ENCODE measurements at places on chromosomes 16 and 17.

GRCh38 chr16:9846362-9847099 is 335.7 kb downstream of the GRIN2A start:
- DNase-seq = no peak

DNA sequence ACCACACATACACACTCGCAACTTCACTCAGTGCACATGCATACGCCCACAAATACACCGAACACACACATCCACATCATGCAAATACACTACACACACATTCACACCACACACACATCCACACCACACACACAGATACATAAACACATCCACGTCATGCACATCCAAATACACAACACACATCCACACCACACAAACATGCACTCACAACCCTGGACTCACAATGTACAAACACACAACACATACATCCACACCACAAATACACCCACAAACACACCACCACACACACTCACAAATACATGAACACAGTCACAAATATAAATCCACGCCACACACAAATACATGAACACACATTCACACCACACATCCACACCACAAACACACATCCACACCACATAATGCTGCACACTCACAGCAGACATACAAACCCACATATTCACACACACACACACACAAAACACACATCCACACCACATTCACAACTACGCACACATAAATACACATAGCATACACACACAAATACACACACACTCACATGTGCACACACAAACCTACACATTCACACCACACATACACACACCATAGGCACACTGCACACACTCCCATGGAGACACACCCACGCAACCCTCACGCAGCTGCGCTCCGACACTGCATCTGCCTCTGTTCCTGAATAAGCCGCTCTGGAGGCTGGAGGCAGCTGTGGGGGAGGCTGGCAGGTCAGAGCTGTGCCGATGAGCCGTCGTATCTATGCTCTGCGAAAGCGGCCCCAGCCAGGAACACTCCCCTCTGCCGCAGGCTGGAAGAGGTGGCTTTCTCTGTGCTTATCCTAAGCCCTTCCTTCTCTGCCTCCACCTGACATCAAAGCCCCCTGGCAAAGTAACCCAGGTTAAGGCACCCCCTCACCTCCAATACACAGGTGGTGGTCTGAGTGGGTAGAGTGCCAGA is 141.8 kb downstream of the GRIN2A start:
- no peak for DNase-seq

DNA sequence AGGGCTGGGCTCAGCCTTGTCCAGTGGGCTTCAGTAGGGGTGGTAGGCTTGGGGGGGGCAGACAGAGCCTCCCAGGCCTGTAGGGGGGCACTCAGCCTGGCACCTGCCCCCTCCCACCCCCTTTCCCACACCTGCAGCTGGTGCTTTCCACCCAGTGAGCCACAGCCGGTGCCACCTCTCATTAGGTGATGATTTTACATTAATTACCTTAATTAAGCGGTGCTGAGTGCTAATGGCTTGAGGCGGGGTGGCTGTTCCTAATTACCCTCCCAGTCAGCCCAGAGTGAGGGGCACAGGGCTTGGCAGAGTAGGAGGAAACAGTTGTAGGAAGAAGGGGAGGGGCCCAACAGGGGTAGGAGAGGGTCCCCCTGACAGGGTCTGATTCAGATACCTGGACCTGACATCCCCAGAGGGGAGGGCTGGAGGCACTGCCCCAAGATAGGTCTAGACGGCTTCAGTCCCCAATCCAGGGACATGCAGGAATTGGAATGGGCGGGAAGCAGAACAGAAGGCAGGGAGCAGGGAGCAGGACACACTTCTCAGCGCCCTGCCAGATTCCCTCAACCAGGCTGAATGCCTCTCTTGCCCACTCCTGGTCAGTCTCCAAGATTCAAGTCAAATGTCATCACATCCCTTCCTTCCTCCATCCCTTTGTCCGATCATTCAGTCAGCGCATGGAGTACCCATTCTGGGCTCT is 26.5 kb upstream of the PHF12 start:
- no peak for DNase-seq

DNA sequence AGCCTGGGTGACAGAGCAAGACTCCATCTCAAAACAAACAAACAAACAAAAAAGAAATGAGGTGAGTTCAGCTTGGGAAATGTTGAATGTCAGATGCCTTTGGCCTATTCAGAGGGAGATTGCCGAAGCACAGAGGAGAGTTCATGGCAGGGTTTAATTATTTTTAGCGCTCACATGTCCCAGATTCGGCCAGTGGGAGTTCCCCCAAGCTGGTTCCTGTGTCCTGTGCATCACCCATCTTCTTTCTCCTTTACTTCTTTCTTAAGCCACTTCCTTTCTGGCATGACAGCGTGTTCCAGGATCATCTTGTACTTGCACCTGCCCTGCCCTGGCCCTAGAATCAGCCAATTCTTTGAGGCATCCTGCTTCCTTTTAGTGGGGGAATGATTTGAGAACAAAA is 9.2 kb downstream of the MPV17L start:
- no peak for DNase-seq

DNA sequence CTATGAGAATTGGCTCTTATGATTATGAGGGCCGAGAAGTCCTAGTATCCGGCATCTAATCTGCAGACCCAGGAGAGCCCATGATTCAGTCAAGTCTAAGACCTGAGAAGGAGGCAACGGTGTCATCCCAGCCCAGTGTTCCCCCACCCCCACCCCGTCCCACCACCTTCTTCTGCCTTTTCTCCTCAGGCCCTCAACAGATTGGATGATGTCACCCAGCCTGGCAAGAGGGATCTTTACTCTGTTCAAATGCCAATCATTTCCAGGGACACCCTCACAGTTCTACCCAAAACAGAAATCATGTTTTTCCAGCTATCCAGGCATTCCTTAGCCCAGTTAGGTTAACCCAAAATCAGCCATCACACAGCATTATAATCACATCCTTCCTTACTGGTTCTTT is 10.0 kb upstream of the GAA start:
- DNase-seq = no peak

GRCh38 chr16:68179855-68180254 is 56.1 kb downstream of the ESRP2 start:
- no peak for DNase-seq

- DNase-seq = no peak
Measured at GRCh38 chr16:53672461-53672860, 31.2 kb downstream of the RPGRIP1L start.

GRCh38 chr17:8162997-8163977 is 539 bp upstream of the VAMP2 start:
- DNase-seq = no peak

DNA sequence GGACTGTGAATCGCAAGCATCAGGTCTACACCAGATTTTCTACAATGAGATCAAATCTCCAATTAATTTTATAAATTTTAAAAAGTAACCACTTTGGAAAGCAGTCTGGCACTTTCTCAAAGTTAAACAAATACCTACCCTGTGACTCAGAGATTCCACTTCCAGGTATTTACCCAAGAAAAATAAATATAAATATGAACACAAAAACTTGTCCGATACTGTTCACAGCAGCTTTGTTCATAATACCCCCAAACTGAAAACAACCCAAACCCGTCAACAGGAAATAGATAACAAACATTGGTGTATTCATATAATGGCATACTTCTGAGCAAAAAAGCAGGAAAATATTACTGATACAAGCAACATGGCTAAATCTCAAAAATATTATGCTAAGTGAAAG is 12.1 kb downstream of the ZDHHC7 start:
- DNase-seq = no peak

DNA sequence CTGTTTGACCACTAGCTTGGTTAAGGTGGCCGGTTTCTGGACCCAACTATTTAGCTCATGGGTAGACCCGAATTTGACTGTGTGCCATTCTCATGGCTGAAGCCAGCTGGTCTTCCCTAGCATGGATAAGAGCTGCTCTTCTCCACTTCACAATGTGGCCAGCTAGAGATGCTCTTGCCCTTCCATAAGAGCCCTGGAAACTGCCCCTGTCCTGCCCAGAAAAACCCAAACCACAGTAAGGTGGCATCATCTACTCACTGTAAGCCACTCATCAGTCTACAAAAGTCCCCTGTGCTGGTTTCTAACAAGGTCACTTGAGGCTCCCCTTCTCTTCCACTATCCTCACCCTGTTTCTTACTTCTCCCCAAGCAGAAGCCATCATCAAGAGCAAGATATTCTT is 165.1 kb downstream of the HS3ST2 start:
- DNase-seq = no peak

- no peak for DNase-seq
Measured at GRCh38 chr17:7849751-7850504, 4.9 kb upstream of the TMEM88 start.

DNA sequence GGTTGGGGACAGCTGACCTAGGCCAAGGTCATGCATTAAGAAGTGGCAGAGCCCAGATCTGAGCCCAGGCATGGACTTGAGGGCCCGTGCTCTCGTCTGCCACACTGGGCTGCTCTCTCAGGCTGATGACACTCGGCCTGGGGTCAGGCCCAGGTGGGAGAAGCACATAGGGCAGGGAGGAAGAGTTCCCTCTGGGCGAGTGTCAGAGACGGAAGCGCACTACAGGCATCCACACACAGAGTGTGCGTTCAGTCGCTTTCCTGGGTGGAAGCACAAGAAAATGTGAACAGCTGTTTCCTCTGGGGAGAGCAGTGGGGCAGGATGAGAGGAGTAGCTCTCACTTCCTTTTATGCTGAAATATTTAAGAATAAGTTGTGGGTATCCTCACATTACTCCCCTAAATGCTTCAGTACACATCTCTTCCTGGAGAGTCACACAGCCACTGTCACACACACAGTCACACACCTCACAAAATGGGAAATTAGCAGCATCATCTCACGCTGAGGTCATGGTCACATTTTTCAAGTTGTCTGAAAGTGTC is 59.7 kb downstream of the B9D1 start:
- no peak for DNase-seq

GRCh38 chr17:81164371-81165245 is 699 bp upstream of the PVALEF start:
- DNase-seq = no peak

GRCh38 chr16:85495823-85496538 is 117.1 kb upstream of the GSE1 start:
- DNase-seq = no peak

GRCh38 chr16:74623214-74623838 is 16.4 kb upstream of the GLG1 start:
- DNase-seq = no peak

GRCh38 chr16:1820096-1820945 is 6.3 kb downstream of the HAGH start:
- no peak for DNase-seq

DNA sequence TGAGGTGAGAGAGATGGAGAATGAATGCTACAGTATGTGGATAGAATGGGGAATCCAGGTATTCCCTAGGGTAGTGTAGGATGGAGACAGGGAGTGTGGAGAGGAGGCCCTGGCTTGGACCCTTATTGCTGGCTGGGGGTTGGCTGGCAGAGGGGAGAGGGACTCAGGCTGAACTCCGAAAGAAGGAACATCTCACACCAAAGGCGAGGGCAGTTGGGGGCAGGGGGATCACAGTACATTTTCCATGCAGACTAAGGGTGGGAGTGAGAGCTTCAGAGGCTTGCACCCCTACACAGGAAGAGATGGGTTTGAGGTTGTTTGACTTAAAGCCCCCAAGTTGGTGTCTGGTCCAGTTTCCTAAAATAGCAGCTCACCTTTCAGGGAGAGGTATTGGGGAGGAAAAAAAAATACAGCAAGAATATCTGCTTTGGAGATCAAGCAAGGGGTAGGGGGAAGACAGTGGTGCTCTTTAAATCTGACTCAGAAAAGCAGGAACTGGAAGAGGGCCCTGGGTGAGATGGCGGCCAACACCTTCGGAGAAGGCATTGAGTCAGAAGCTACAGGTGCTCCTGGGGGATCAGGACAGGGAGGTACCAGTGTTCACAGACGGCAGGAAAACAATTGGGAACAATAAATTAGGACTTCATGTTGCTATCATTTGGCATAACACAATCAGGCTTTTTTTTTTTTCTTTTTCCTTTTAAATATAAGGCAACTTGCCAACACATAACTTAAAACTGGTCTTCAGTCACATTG is 12.4 kb downstream of the TRAF4 start:
- no peak for DNase-seq

- no peak for DNase-seq
Measured at GRCh38 chr17:4834681-4835020, 1.5 kb downstream of the MINK1 start.

DNA sequence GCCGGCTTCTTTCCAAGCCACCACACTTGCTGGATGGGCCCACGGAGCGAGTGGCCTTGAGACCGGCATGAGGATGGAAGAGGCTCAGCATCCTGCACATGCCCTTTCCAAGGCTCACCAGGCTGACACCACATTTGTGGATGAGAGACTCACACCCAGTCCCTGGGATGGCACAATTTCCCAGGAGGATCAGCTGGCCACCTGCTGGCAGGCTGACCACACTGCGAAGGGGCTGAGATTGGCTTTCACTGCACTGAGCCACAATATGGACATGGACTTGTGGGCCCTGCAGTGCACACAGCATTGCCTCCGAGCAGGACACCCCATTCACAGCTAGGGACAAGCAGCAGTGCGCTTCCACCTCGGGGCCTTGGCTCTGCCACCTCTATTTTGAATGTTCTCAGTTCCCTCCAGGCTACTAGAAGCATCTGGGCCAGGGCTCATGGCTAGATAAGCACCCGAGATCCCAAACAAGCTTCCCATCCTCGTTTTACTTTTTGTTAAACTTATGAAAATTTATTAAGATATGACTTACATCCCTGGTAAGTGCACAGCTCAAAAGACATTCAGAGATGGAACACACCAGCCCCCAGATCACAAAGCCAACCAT is 25.3 kb upstream of the KSR1 start:
- DNase-seq = no peak

DNA sequence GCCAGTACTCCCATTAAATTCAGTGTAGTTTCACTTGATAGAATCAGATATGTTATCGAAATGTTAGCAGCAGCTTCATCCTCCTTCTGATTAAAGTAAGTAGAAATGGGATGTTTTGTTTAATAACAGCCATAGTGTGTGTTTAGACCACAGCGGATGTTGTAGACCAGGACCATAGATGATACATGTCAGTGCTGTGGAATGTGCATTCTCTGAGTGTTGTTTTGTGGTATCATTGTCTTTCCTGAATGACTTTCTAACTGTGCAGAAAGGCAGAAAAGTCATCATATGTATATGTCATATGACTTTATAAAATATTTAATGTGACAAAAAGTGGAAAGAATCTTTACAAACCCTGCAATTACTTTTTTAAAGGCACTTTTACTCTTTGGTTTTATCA is 55.6 kb downstream of the CYLD start:
- DNase-seq = no peak

DNA sequence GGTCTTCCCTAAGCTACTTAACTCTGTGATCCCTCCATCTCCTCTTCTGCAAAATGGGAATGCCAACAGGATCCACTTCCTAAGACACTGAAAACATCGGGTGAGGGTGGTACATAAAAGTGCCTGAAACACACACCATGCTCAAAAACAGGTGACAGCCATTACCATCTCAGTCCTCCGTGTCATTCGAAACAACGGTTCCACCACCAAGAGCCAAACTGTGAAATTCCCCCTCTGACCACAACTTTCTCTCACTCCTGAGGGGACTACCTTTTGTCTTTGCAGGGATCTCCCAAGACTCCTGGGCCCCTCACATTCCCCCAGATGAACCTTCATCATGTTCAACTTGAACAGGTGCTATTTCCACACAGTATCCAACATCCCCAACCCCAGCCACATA is 37.0 kb downstream of the NUBP1 start:
- DNase-seq = no peak

- no peak for DNase-seq
Measured at GRCh38 chr16:23495671-23496070, 14.6 kb downstream of the GGA2 start.

GRCh38 chr17:82571855-82572254 is 52.3 kb downstream of the FOXK2 start:
- no peak for DNase-seq

- no peak for DNase-seq
Measured at GRCh38 chr16:2031081-2031577, 4.4 kb downstream of the NHERF2 start.
